ENCODE measurements at places on chromosomes 5 and 9. TPM values are rescaled to one million over a fixed set of nuclear protein-coding genes. Genes with fewer than 3 reads are reported as not detected.
A peak's percentile ranks its signal among the peaks of the same experiment; 100 is the strongest.

The CCL27 gene
- total RNA-seq: not detected

The RFX3 gene
- 25.4 TPM for total RNA-seq

The PRUNE2 gene
- total RNA-seq: 13.6 TPM

The TLR4 gene
- total RNA-seq: 70.1 TPM

The CCDC171 gene
- total RNA-seq: 2.9 TPM

The NR5A1 gene
- not detected for total RNA-seq

The PCDHGA11 gene
- total RNA-seq: 3.2 TPM

GRCh38 chr9:7592321-7593316, 207.0 kb downstream of the DMAC1 start:
- no peaks in the 10 kb centered on the region for H3K27me3 ChIP-seq
- no peak for DNase-seq
- H3K36me3 ChIP-seq: no peaks in the 10 kb centered on the region
- H3K27ac ChIP-seq: no peak overlapping the region
- no peak overlapping the region for H3K4me3 ChIP-seq

DNA sequence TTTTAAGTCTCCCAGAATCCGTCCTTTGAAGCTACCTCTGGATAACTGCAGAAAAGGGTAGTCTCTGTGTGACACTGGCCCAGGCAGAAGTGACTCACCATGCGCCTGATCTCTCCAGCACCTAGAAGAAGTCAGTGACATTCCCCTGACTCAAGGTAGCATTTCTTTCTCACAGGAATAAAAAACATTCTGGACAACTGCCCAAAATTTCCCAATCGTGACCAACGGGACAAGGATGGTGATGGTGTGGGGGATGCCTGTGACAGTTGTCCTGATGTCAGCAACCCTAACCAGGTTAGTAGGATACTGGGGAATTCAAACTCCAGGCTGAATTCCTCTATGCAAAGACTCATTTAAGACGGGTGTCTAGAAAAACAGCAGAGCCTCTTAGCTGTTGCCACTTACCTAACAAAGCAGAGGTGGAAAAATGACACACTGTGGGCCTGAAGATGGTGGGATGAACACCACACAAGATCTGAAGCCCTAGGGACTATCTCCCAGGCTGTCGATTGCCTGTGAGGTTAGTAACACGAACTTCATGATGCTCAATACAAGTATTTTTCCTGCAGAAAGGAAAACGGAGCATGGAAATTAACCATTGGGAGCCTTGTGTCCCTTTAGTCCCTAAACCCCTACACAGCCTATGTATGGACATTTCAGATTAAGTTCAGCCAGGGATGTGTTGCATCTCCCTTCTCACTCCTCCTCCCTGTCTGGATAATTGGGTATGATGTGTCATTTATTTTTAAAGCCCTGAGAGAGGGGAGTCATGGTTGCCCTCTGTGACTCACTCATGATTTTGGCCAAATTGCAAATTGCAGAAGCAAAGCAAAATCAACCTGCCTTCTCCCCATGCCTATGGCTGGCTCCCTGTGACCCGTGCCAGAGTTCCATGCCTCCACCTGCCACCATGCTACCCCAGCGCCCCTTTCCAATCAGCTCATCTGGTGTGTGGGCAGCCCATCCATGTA, 37.2 kb downstream of the THBS4 start:
- no peak overlapping the region for H3K27ac ChIP-seq
- DNase-seq: no peak
- H3K36me3 ChIP-seq: no peaks in the 10 kb centered on the region
- no peaks in the 10 kb centered on the region for H3K27me3 ChIP-seq

DNA sequence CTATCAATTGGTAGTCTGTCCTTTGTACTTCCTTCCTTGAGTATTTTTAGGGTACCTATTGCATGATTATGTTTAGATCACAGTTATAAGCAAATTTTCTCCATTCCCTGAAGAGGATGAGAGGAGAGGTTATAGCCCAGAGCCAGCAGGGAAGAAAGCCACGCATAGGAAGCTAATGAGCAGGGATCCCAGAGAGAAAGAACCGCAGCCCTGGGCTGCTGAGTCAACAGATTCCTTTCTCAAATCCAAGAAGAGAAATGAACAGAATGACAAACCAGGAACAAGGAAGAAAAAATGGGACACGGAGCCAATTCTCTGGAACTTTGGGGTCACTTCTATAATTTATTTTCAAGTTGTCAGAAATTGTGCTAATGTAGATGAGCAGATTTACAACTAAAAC, 284.5 kb downstream of the RFX3 start:
- no peaks in the 10 kb centered on the region for H3K36me3 ChIP-seq
- no peak for DNase-seq
- H3K4me1 ChIP-seq: no peaks in the 10 kb centered on the region
- no peak overlapping the region for H3K27ac ChIP-seq

- DNase-seq: no peak
- H3K4me1 ChIP-seq: peaks cover 5% of the 10 kb centered on the region
- H3K4me3 ChIP-seq: no peak overlapping the region
Observed at GRCh38 chr5:89281766-89282553, 399.0 kb upstream of the MEF2C start.

- DNase-seq: no peak
- H3K36me3 ChIP-seq: no peaks in the 10 kb centered on the region
- H3K4me1 ChIP-seq: peaks cover 12% of the 10 kb centered on the region
- H3K27ac ChIP-seq: peak overlapping the region; percentile 65
- H3K27me3 ChIP-seq: no peaks in the 10 kb centered on the region
Observed at GRCh38 chr9:676780-677438, 164.6 kb upstream of the DMRT1 start.

- DNase-seq: no peak
- no peaks in the 10 kb centered on the region for H3K27me3 ChIP-seq
- no peaks in the 10 kb centered on the region for H3K36me3 ChIP-seq
Observed at GRCh38 chr5:168269937-168270330, 21.5 kb upstream of the WWC1 start.

DNA sequence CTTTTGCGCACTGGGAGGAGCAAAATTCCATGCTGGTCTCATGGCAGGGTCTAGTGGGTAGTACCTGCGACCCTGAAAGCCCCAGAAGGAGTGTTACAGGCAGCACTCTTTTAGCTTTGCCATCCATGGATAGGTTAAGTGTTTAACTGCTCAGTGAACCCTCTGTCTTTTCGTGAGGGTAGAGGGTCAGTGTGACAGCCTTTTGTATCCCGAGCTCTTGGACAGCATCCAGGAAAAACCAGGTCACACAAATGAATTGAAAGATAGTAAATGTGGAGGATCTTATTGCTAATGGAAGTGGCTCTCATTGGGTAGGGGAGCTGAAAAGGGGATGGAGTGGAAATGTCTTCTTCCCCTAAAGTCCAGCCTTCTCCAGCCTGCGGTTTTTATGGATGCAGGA, 57.8 kb upstream of the CCDC112 start:
- no peaks in the 10 kb centered on the region for H3K4me1 ChIP-seq
- DNase-seq: no peak
- no peaks in the 10 kb centered on the region for H3K27me3 ChIP-seq
- no peak overlapping the region for H3K4me3 ChIP-seq
- H3K36me3 ChIP-seq: no peaks in the 10 kb centered on the region

All from lower lobe of right lung (tissue), 2 donors.